ENCODE measurements at places on chromosomes 6 and 20. TPM values are rescaled to one million over a fixed set of nuclear protein-coding genes. Genes with fewer than 3 reads are reported as not detected.

YTHDF1 gene
- 29.9 TPM for total RNA-seq

ID4 gene
- 44.0 TPM for total RNA-seq

TREM1 gene
- total RNA-seq: 3.0 TPM

SIRPB2 gene
- 10.3 TPM for total RNA-seq

PSORS1C1 gene
- total RNA-seq: 1.1 TPM

COL11A2 gene
- 1.3 TPM for total RNA-seq

DEFB112 gene
- not detected for total RNA-seq

GRM1 gene
- total RNA-seq: 0.52 TPM

GGTLC1 gene
- total RNA-seq: not detected

SGK2 gene
- total RNA-seq: 7.9 TPM

ADTRP gene
- 0.18 TPM for total RNA-seq

DLK2 gene
- total RNA-seq: not detected

ERVFRD-1 gene
- total RNA-seq: not detected

ECT2L gene
- 2.8 TPM for total RNA-seq

BFSP1 gene
- total RNA-seq: 0.68 TPM

XKR7 gene
- total RNA-seq: not detected

PTCRA gene
- not detected for total RNA-seq

ZBTB46 gene
- total RNA-seq: 12.7 TPM

SAPCD1 gene
- 0.73 TPM for total RNA-seq

LKAAEAR1 gene
- total RNA-seq: 0.41 TPM

OR2B6 gene
- not detected for total RNA-seq

CLVS2 gene
- total RNA-seq: 0.03 TPM

RPS6KA2 gene
- total RNA-seq: 59.6 TPM

CHD6 gene
- total RNA-seq: 36.5 TPM

ZNF343 gene
- total RNA-seq: 7.0 TPM

TFAP2B gene
- total RNA-seq: not detected

DEFB115 gene
- total RNA-seq: not detected

SIRPD gene
- not detected for total RNA-seq

SULF2 gene
- 37.2 TPM for total RNA-seq
